ACHN (cell line): ENCODE measurements at places on chromosomes 4 and X.

DNA sequence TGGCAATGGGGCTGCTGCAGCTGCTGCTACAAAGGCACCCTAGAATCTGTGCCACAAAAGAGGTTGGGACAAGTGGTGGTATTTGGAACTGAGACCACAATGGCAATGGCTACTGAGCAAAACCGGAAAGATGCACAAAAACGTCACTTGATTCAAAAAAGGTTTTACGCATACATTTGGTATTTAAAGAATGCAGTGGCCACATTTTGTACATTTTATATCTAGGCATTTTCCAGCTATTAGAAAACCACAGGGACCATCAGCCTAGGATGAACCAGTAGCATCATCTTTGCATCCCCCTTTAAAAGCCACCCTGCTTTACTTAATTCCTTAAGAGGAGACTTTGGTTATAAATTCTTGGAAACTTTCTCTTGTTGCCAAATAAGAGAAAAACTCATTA lies 104.8 kb upstream of the CXCL13 start:
- DNase-seq = no peak

GRCh38 chr4:182067828-182068227 lies 175.4 kb upstream of the TENM3 start:
- no peak for DNase-seq

DNA sequence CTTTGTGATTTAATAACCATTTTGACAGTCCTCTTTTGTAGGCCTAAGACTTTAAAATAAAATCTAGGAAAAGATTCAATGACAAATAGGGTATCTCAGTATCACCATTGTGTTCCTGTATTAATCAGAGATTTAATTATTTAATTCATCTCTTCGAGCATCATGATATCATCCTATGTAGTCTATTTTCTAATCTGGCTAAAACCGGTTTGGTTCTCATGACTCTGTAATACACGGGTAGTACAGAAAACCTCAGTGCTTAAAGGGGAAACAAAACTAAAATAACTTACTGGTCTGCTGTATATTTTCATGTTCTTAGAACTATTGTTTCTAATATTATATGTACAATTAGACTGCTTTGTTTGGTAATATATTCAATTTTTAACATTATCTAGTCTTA lies 23.7 kb upstream of the FBXW7 start:
- no peak for DNase-seq

DNA sequence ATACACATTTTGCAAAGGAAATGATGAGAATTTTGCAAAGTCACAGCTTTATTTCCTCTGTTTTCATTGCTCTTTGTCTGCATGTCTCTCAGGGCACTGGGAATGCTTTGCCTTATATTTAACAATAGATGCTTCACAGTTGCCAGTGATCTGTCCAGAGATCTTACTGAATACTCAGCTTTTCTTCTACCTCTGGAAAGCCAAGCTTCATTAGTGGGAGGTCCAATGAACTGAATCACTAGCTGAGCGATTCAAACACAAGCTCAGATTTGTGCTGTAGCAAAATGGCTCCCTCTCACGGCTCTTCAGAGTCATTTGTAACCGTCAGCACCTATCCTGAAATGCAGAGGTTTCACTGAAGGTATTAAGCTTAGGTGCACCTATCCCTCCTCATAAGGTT lies 138.9 kb downstream of the DCLK2 start:
- DNase-seq = peak; percentile 70

GRCh38 chr4:109233570-109233969 lies 68.9 kb downstream of the COL25A1 start:
- no peak for DNase-seq

- DNase-seq = no peak
These were observed 9.6 kb upstream of the CCDC149 start for GRCh38 chr4:24922416-24922815.

DNA sequence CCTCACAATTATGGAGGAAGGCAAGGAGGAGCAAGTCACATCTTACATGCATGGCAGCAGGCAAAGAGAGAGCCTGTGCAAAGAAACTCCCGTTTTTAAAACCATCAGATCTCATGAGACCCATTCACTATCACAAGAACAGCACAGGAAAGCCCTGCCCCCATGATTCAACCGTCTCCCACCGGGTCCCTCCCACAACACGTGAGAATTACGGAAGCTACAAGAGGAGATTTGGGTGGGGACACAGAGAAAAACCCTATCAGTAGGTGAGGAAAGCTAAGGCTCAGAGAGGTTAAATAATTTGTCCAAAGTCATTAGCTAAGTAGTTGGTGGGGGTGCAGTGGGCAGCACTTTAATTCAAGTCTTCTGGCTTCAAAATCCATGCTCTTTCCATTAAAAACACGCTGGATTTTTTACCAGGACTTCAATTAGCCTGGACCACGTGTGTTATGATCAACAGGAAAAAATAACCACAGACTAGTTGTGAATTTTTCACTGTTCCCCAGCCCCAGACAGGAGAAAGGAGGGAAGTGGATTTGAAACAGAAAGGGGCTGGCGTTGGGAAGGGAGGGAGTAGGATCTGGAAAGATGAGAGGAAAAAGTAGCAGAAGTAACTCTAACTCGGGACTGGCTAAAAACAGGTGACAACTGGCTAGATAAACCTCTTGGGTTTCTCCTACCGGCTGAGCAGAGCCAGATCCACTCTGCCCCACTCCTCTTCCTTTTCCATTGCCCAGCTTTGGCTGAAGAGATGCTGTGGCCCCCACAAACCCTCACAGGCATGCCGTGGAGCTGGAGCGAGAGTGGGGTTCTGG lies 986 bp downstream of the MTMR8 start:
- no peak for DNase-seq

GRCh38 chrX:50736656-50737055 lies 77.3 kb downstream of the SHROOM4 start:
- no peak for DNase-seq

GRCh38 chr4:87268411-87268810 lies 48.0 kb upstream of the KLHL8 start:
- no peak for DNase-seq

- DNase-seq = no peak
These were observed 786.2 kb downstream of the RAB28 start for GRCh38 chr4:12697970-12698369.

GRCh38 chr4:15682242-15683142 lies 865 bp downstream of the FAM200B start:
- no peak for DNase-seq

- no peak for DNase-seq
These were observed 329.8 kb downstream of the NR3C2 start for GRCh38 chr4:148112231-148112982.

- DNase-seq = peak; percentile 8
These were observed 1.1 kb downstream of the XIAP start for GRCh38 chrX:123860983-123861382.

DNA sequence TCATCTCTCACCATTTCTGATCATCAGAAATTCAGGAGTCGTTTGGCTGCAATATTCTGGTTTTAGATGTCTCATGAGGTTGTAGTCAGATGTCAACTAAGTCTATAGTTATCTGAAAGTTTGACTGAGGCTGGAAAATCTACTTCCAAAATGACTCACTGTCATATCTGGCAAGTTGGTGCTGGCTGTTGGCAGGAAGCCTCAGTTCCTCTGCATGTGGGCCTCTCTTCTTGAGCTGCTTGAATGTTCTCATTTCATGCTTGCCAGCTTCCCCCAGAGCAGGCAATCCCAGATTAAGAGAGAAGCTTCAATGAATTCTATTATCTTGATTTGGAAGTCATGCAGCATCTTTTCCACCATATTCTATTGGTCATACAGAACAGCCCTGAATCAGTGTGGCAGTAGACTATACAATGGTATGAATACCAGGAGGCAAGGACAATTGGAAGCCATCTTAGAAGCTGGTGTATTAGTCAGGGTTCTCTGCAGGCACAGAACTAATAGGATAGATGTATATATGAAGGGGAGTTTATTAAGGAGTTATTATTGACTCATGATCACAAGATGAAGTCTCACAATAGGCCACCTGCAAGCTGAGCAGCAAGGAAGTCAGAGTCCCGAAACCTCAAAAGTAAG lies 46.8 kb upstream of the ELF2 start:
- DNase-seq = no peak

DNA sequence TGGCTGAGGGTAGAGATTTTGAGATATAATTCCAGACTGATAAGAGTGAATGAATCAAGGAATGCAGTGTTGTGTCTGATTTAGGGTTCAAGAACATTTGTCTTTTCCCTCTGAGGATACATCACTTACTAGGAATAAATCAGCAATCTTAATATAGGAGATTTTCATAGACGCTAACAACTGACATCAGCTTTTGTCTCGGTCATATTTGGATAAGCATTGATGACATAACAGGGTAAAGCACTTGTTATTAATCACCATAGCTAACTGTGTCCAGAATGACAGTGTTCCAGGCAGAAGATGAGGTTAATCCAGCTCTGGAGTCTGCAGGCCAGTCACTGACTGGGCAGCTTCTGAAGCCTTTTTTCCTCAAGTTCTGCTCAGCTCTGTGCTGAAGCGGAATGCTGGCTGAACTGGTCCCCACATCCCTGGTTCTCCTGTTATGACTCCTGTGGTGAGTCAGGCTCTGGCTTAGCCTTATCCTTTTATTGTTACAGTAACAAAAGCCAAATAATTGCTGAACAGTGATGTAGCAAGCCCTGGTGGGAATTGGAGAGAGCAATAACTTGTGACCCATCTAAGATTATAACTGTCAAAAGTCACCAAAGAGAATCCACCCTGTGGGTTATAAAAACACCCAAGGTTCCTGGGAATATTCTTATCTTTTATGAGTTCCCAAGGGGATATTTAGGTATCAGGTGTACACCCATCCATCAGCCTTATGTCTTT lies 41.8 kb downstream of the FNIP2 start:
- peak; percentile 78 for DNase-seq
